ENCODE measurements at places on chromosomes 5 and 9. TPM values are rescaled to one million over a fixed set of nuclear protein-coding genes. Genes with fewer than 3 reads are reported as not detected.
A peak's percentile ranks its signal among the peaks of the same experiment; 100 is the strongest.

- DNase-seq: peak; percentile 38
Measured at GRCh38 chr5:134184155-134185135, 7.7 kb upstream of the SKP1 start.

DNA sequence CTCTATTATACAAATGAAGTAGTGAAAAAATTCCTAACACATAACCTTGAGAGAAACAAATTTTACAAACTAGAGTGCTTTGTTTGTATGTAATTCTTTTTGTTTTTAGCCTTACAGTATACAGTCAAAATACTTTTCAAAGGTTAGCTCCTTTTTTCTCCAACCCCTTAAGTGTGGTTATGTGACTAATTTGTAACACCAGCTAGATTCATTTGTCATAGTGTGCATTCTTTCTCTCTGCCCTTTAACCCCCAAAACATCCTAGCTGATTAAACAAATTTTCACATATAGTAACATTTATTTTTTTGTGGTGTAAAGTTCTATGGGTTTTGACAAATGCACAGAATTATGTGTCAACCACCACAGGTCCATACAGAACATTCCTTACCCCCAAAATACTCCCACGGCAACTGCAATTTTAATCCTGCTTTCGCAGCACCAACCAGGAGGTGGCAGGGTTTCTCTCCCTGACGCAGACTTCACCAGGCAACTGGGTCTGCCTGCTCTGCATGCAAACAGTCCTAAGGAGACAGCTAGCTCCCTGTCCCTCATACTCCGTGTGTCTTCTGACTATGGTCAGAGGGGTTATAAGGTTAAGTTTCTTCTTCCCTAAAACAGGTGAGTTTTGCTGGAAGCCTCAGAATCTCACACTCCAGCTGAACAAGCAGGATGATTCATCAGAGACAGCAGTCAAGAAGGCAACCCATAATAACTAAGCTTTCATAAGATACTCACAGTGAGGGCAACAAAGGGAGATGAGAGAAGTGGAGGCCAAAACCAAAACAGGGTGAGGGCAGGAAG lies 44.5 kb upstream of the NR5A1 start:
- DNase-seq: peak; percentile 56

GRCh38 chr9:136725612-136726011 lies 13.2 kb downstream of the DIPK1B start:
- DNase-seq: no peak

GRCh38 chr9:69086312-69086711 lies 50.8 kb downstream of the FXN start:
- no peak for DNase-seq

Gene FOXE1
- not detected for total RNA-seq

- DNase-seq: no peak
Measured at GRCh38 chr5:160185626-160186360, 43.5 kb upstream of the FABP6 start.

Gene PALM2AKAP2
- total RNA-seq: 11.8 TPM

Gene PCDHGA9
- total RNA-seq: 1.1 TPM

DNA sequence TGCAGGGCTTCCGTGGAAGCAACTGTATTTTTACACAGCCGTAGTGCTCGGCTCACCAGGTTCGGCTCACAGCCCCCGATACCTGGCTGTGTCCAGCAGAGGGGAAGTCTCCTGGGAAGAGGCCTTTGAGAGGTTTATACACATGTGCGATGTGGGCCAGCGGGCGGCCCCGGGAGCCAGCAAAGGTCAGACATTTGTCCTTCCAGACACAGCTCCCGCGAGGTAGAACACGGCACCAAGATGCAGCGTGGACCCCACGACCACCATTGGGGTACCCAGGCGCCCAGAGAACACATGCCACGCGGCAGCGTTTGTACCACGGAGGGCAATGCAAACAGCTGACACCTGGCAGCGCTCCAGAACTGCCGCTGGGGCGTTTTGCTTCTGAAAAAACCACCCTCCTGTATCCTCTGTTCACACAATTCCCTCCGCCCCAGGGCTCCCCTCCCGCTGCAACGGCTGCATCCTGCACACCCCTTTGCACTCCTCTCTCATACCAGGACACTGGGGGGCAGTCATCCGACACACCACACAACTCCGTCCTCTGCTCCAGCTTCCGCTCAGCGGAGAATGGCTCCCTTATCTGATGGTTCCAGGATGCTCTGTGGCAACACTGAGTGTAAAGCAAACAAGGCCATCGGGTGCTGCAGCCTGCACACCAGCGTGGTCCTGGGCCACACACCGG lies 235.3 kb downstream of the SYK start:
- peak; percentile 80 for DNase-seq

DNA sequence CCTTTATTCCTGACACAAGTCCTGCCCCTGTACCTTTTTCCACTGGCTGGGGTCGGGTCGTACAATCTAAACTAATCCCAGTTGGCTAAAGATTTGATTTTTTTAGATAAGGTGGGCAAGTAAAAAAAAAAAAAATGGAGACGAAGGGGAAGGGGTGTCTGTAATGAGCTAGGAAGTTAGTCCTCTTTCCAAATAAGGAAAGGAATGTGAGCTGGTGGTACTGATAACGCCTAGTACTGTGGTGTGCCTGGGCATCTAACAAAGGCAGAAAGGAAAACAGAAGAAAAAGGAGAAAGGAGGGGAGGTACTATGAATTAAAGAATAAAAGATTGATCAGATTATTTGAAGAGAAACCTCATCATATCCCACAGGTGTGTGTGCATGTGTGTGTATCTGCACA lies 21.3 kb downstream of the PRDM9 start:
- DNase-seq: no peak

Gene CDX1
- total RNA-seq: not detected

Gene HEMGN
- total RNA-seq: not detected

Gene FGF1
- 0.11 TPM for total RNA-seq

DNA sequence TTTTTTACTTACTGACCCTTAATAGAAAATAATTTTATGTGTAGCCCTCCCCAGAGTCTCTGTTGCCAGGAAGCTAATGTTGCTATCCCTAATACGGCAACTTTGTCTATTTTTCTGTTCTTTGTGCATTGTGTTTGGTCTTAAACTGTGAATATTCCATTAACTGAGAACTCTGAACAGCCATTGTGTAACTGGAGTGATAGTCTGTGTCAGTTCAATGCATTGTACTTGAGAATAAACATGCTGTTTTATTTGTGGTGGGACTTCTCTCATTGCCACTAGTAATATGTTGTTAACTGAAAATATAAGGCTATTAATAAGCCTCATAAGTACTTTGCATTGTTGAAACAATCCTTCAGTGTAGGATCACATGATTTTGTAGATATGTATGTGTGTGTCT lies 278.3 kb upstream of the DMRT1 start:
- no peak for DNase-seq

- DNase-seq: peak; percentile 79
Measured at GRCh38 chr9:98536542-98537173, 172.1 kb downstream of the GABBR2 start.

GRCh38 chr5:95631991-95632675 lies 12.2 kb downstream of the GPR150 start:
- DNase-seq: no peak

- DNase-seq: no peak
Measured at GRCh38 chr5:76978869-76979268, 26.0 kb downstream of the CRHBP start.

DNA sequence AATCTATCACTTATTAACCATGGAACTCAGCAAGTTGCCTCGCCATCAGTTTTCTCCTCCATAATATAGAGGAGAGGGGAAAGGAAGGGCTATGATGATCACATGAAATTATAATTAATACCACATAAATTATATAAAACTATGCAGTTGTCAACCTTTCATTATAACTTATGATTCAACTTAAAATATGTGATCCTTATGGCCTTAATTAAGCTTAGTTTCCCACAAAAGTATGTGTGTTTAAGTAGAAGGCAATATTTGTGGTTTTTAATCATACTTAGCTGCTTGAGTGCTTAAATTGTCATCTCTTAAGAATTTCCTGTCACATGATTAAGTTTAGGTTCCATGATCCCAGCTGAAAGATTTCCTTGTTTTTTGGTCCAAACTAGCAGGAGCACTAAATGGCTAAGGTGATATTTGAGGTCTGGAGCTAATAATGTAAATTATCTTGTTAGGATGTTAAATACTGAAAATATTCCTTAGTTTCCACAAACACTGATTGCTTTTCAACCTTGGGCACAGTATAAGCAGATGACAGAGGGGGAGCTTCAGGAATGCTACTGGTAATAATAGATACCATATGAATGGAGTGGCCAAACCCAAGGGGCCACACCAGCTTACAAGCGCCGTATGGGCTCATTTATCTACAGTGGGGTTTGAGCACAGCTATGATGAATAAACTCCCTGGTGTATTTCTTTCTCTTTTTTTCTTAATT lies 26.4 kb upstream of the F2R start:
- DNase-seq: no peak

GRCh38 chr9:88680041-88680440 lies 145.1 kb downstream of the NXNL2 start:
- no peak for DNase-seq

All from H1 (cell line).